ENCODE measurements at places on chromosomes 2 and 18.

- no peak for DNase-seq
Measured at GRCh38 chr2:118801151-118801550, 46.3 kb downstream of the EN1 start.

GRCh38 chr18:13178976-13179375 is 39.6 kb upstream of the LDLRAD4 start:
- DNase-seq, result no peak

DNA sequence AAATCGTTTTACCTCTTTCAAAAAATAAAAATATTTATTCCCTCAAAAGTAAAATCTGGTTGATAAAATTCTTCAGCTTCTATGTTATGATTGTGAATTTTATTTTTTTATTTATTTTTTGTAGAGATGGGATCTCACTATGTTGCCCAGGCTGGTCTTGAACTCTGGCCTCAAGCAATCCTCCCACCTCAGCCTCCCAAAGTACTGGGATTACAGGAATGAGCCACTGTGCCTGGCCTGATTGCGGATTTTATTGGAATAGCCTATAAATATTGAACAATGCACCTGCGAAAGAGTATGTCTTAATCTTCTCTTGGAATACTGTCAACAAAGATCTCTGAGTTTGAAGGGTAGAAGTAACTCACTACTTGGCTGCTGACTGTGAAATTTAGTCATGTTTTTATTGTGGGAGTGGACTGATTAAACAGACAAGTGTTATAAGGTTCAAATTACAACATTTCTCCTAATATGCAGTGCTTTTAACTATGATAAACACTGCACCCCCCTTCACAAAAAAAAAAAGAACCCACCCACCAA is 138.0 kb downstream of the AFF3 start:
- DNase-seq, result no peak

DNA sequence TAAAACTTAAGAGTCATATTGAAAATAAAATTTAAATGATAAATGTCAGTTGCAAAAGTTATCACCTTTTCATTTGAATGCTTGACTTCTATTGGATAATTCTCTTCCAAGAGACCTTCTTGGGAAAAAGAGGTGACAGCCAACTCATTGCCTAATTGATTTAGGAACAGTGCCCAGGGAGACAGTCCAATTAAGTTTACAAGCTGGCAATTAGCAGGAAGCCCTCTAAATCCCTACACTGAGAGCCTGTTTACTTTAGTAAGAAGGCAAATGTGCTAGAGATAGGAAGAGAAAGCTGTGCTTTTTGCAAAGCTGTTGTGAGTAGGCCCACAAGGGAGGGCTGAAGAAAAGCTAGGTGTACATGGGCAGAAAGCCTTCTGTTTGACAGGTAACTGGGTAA is 189.1 kb downstream of the WDPCP start:
- DNase-seq, result no peak

- DNase-seq, result no peak
Measured at GRCh38 chr2:203195331-203196036, 43.3 kb upstream of the CYP20A1 start.

GRCh38 chr2:42171396-42171980 is 2.3 kb downstream of the EML4 start:
- DNase-seq, result no peak

GRCh38 chr2:134296301-134296700 is 42.4 kb downstream of the MGAT5 start:
- peak; percentile 73 for DNase-seq

DNA sequence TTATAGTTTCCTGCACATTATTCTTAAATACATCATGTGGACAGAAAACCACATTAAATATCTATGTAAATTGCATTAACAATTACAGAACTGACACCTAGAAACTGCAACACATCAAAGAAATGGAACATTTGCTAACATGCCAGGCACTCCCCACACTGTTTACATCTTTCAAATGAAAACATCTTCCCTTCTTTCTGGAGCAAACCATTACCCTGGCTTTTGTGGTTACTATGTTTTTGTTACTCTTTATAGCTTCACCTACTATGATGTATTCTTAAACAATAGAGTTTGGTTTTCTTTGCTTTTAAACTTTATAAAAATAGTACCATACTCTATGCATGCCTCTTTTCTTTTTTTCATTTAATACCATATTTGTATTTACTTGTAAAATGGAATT is 1894.5 kb upstream of the CELF4 start:
- no peak for DNase-seq

- DNase-seq, result no peak
Measured at GRCh38 chr2:37833423-37833822, 91.7 kb upstream of the RMDN2 start.

- DNase-seq, result no peak
Measured at GRCh38 chr18:23819001-23819400, 129.7 kb downstream of the LAMA3 start.

DNA sequence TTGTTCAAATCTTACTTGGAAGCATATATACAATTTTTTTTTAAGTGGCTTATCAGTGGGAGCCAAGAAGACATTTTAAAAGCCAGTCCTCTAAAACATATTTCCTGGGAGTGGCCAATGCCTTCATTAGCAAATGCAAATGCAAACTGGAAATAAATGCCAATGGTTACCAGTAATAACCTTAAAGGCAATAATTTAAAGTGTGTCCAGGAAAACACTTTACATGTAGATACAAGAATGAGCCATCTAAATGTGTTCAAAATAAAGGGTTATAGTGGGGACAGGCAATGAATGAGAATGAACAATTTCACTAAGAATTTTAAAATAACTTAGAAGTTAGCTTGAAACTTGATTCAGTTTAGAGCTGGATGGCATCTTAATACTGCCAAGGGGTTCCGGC is 64.2 kb downstream of the FARSB start:
- DNase-seq, result no peak

DNA sequence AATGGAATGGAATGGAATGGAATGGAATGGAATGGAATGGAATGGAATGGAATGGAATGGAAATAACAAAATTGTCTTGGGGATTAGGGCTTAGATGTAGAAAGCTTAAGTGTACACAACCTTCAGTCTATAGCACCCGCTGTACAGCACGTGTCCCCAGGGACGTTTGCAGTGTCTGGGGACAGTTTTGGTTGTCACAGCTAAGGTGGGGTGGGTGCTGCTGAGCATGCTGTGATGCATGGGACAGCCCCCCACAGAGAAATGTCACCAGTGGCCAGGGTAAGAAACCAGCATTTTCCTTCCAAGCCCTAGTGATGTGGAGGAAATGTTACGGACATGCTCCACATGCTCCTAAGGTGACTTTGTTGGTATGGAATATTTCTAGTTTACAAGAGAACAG is 70.8 kb downstream of the SH3RF3 start:
- no peak for DNase-seq

GRCh38 chr18:6719910-6720683 is 9.4 kb upstream of the ARHGAP28 start:
- no peak for DNase-seq

- DNase-seq, result no peak
Measured at GRCh38 chr2:153487448-153487847, 8.9 kb upstream of the RPRM start.

DNA sequence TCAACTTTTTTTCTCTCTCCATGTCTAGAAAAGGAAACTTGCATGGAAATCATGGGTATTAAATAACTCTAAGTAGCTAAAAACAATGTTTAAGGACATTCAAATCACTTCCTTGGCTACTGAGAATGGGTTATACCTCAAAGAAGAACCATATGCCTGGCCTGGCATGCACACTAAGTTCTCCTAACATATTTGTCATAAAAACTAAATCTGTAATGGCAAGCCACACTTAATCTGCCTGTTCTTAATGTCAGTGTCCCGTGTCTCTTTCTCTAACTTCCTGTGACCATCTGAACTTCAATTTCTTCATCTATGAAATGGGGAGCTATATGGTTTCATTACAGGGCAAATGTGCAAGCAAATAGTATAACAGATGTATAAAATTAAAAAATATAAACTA is 11.1 kb downstream of the PDE1A start:
- no peak for DNase-seq

GRCh38 chr2:241798631-241799521 is 10.1 kb upstream of the NEU4 start:
- DNase-seq, result no peak

DNA sequence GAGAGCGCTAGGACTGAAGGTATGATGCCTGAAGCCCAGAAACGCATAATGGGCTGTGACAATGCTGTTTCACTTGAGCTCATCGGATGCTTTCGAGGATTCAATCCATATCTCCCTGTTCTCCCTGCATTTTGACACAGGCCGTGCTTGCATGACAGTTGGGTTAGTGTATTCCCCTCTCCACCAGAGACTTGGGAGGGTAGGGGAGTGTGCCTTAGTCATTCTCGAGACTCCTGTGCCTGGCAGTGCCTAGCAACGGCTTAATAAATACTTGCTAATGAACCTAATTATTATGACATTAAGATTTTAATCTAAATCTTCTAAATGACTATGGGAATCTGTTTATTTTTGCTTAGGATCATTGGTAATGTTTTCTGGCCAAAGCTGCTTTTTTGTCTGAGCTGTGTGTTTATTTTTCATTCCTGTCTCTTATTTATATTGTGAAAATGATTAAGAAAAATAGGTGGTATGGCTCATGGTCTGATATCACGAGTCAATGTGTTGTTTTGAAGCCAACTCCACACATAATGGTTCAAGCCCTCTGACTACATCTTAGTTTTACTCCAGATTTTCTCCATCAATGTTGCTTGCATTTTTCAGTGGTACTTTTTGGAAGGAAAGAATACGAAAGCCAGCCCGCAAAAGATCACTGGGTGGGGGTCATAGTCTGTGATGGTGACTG is 61.3 kb downstream of the NEDD4L start:
- DNase-seq, result no peak

- no peak for DNase-seq
Measured at GRCh38 chr2:152122161-152122560, 23.3 kb upstream of the CACNB4 start.

DNA sequence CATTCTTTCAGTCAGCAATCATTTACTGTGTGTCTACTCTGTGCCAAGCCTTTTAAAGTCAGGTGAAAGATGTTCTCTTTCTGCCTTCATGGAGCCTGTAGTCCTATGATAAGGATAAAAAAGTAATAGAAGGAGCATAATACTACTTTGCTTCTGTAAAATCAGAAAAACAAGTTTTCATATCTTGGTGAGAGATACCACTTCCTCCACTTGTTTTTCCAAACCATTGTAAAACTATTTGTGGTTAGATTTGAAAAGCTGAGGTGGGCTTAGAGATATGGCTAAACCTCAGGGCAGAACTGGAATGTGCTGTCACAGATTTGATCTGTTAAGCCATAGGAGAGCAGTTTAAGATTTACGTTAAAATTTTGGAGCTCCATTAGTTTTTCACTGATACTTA is 104.7 kb upstream of the FAM117B start:
- DNase-seq, result no peak

GRCh38 chr2:216695401-216695821 is at the start of gene IGFBP5:
Gene IGFBP5, minus strand, starts transcription at chr2:216695549. Its CDS starts 774 bp downstream, at chr2:216694775.
- DNase-seq, result no peak

GRCh38 chr2:174667250-174667860 is 69.8 kb upstream of the WIPF1 start:
- no peak for DNase-seq

GRCh38 chr2:159128191-159128590 is 158.3 kb downstream of the WDSUB1 start:
- DNase-seq, result no peak

DNA sequence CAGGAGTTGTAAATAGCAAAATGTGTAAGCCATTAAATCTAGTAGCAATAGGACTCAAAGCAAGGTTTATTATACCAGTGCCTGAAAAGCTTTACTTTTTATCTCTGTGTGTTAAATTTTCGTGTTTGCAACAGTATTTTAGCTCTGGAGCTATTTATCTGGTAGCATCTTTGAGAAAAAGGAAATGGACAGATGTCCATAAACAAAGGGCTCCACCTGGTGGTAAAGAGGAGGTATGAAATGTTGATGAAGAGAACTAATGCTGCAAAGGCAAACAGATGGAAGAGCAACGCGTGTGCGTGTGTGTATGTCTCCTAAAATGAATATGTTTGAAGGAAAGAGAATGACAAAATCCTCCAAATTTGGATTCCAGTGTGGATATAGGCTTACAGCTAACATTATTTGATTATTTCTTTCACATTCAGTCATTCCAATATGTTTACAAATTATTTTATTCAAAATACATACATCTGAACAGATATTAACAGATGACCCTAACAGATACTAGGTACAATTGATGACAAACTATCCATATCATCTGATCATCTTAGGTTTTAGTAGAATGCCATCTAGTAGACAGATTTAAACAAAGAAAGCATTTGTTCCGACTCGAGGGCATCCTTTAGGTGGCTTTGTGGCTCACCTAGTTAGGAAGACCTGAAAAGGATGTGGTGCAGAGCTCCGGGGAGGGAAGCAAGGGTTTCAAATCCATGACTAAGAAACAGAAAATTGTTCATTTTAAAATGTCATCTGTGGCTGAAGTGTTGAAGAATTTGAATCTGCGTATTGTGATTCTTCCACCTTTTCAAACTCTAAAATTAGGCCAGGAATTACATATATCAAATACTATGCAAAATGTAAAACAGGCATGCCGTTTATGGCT is 383.3 kb downstream of the MTX2 start:
- DNase-seq, result peak; percentile 39

DNA sequence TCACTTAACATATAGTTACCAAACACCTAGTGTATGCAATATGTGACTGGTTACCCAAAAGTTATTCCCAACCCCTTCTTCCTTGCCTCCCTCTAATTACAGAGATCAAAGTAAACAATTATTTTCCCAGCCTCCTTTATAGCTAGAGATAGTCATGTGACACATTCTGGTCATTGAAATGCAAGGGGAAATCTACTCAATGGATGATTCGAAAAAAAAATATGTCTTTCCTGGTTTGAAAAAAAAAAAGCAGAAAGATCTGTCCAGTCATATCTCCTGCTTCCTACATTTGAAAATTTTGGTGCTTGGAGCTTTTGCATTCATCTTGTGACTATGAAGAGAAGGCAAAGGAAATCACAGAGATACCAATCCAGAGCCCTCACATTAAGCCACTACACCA is 27.6 kb upstream of the UGP2 start:
- no peak for DNase-seq

GRCh38 chr2:152485954-152486736 is 151.2 kb downstream of the FMNL2 start:
- no peak for DNase-seq

GRCh38 chr2:174121612-174122011 is 126.7 kb downstream of the OLA1 start:
- no peak for DNase-seq

DNA sequence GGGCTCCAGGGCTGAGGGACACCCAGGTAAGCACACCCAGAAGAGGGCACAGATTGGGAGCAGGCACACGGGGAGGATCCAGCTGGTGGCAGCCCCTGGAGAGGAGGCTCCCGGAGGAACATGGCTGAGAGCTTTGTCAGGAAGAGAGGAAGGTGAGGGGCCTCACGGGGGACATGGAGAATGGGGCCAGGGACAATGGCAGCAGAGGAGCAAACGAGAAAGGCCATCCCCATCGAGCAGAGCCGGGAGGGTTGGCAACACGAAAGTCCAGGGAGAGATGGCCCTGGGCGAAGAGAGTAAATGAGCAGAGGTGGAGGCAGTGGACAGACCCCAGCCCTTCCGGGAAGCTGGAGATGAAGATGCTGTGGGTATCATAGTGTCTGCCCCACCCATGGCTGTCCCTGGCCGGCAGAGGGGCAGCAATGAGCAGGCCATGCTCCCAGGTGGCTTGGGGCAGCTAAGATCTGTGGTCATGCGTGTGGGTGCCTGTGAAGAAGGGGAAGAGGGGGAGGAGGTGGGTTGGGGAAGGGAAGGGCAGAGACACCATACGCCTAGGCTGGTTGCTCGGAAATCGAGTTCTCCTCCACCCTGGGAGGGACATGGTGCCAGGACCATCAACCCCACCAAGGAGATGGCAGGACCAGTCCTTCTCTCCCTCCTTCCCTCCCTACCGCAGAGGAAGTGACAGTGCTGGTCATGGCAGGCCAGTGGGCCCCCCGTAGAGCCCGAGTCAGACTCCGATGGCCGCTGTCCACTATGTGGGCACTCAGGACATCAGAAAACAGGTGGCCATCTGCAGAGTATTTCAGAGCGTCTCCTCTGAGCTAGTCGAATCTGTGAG is 191.7 kb downstream of the NDUFA10 start:
- DNase-seq, result no peak
